ENCODE measurements at places on chromosomes 5 and 9. TPM values are rescaled to one million over a fixed set of nuclear protein-coding genes. Genes with fewer than 3 reads are reported as not detected.

- H3K27me3 ChIP-seq, result peaks cover 28% of the 10 kb centered on the region
- no peaks in the 10 kb centered on the region for H3K36me3 ChIP-seq
- peak within 1 kb of the TSS; percentile 85 for H3K4me3 ChIP-seq
- H3K27ac ChIP-seq, result no peak within 1 kb of the TSS
- DNase-seq, result peak; percentile 66
- peaks cover 23% of the 10 kb centered on the region for H3K4me1 ChIP-seq
Observed at GRCh38 chr9:117414906-117415331, at the start of gene ASTN2. TSS of gene ASTN2 (minus strand) at chr9:117415057. CDS start at chr9:117414938, 119 bp downstream.

DNA sequence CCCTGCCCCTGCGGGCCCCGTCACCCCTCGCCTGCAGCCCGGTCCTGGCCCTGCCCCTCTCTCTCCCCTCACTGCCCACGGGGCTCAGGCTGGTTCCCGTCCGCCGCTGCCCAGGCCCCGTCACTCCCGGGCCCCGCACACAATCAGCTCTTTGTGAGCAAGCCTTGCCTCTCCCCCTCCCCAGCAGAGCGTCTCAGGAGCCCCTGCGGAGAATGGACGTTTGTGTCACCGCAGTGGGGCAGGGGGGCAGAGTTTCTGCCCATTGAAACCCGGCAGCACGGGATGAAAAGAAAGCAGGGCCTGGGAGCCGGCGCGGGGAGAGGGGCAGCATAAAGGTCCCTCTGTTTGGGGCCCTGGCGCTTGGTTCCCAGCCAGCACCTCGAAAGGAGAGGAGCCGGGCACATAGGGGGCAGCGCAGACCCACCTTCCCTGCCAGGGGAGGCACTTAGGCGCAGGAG is 13.5 kb upstream of the NUP214 start:
- peaks cover 46% of the 10 kb centered on the region for H3K36me3 ChIP-seq
- H3K4me3 ChIP-seq, result no peak overlapping the region
- no peaks in the 10 kb centered on the region for H3K27me3 ChIP-seq
- no peak overlapping the region for H3K27ac ChIP-seq
- DNase-seq, result no peak

DNA sequence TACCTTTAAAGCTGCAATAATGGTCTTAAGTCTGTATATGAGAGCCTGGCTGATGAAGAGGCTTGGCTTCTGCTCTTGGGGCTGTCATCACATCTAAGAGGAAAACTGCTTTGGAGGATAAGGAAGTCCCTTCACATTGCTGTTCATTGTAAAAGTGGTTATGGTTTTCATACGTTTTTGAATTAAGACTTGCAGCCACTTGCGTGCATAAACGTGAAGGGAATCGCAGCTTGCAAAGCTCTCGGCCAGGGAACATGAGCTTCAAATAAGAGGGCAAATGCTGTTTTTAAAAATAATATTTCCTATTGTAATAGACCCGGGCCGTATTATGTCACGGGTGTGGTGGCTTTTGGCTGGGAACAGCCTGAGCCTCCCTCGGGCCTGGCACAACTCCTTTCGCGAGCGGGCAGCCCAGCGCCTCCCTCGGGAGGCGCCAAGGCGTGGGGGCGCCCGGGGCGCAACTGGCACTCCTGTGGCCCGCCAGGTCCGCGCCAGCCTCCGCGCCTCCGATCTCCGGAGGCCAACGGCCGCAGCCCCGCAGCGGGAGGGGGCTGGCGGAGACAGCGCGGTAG is 538 bp upstream of the ARHGEF28 start:
- DNase-seq, result no peak
- H3K27me3 ChIP-seq, result peaks cover 36% of the 10 kb centered on the region
- peak overlapping the region; percentile 67 for H3K4me3 ChIP-seq
- H3K4me1 ChIP-seq, result peaks cover 26% of the 10 kb centered on the region
- H3K27ac ChIP-seq, result no peak overlapping the region

GRCh38 chr9:2248768-2249265 is 233.7 kb downstream of the SMARCA2 start:
- DNase-seq, result no peak
- H3K4me3 ChIP-seq, result no peak overlapping the region
- peaks cover 12% of the 10 kb centered on the region for H3K4me1 ChIP-seq
- peaks cover 2% of the 10 kb centered on the region for H3K27me3 ChIP-seq
- no peak overlapping the region for H3K27ac ChIP-seq

Gene SHOC1
- not detected for total RNA-seq

DNA sequence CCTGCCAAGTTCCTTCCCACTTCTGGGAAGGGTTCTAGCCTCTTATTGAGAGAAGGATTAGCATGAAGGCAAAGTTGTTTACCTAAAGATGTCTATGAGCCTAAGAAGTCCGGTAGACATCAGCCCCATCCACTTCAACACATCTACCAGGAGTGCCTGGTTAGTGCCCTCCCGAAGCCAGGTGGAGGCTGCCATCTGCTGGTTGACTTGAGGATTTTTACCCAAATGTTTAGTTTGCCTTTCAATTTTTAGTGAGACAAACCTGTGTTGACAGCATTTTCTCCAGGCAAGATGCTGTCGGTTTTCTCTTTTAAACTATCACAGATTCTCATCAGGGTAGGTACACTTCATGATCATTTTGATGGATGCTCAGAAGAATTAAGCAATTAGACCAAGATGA is 83.6 kb upstream of the TNFSF8 start:
- H3K36me3 ChIP-seq, result no peaks in the 10 kb centered on the region
- H3K4me3 ChIP-seq, result no peak overlapping the region
- 0 out of 2 replicates have a peak, but pooled peaks cover 3% of the 10 kb centered on the region for H3K4me1 ChIP-seq
- peaks cover 44% of the 10 kb centered on the region for H3K27me3 ChIP-seq

Gene ECM2
- total RNA-seq, result not detected

- no peak for DNase-seq
- H3K27me3 ChIP-seq, result no peaks in the 10 kb centered on the region
- peaks cover 22% of the 10 kb centered on the region for H3K36me3 ChIP-seq
- H3K4me1 ChIP-seq, result peaks cover 29% of the 10 kb centered on the region
Observed at GRCh38 chr5:143041972-143042770, 272.0 kb downstream of the ARHGAP26 start.

GRCh38 chr5:72530196-72530595 is 23.0 kb upstream of the ZNF366 start:
- H3K27me3 ChIP-seq, result no peaks in the 10 kb centered on the region
- H3K4me3 ChIP-seq, result no peak overlapping the region
- DNase-seq, result no peak
- no peak overlapping the region for H3K27ac ChIP-seq
- no peaks in the 10 kb centered on the region for H3K36me3 ChIP-seq

DNA sequence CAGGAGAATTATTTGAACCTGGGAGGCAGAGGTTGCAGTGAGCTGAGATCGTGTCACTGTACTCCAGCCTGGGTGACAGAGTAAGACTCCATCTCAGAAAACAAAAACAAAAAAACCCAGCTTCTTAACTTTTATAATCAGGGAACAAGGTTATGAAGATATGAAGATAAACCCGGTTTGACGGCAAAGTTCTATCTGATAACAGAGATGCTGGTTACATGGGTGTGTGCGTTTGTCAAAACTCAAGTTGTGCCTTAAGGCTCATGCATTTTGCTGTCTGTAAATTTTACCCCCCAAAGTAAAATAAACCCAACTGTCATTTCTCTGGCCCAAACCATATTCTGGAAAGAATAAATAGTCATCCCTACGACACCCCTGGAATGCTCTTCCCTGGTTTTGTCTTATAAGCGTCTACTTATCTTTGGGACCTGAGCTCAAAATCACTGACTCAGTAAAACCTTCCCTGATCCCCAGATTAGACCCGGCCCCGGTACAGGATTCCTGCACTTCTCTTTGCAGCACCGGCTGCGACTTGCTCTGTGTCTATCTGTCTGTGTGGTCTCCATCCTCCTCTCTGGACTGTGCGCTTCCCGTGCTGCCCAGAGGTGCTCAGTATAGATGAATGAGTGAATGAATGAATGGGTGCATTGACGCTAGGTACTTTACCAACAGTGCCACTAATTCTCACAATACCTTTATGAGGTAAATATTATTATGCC is 172.2 kb downstream of the DAB2IP start:
- DNase-seq, result no peak
- H3K4me3 ChIP-seq, result no peak overlapping the region
- no peak overlapping the region for H3K27ac ChIP-seq
- H3K27me3 ChIP-seq, result no peaks in the 10 kb centered on the region
- no peaks in the 10 kb centered on the region for H3K36me3 ChIP-seq

Gene TEK
- 2.5 TPM for total RNA-seq

GRCh38 chr9:131446276-131446675 is 52.4 kb downstream of the PRRC2B start:
- no peaks in the 10 kb centered on the region for H3K27me3 ChIP-seq
- no peak for DNase-seq
- H3K27ac ChIP-seq, result no peak overlapping the region
- no peak overlapping the region for H3K4me3 ChIP-seq
- H3K4me1 ChIP-seq, result peaks cover 7% of the 10 kb centered on the region

DNA sequence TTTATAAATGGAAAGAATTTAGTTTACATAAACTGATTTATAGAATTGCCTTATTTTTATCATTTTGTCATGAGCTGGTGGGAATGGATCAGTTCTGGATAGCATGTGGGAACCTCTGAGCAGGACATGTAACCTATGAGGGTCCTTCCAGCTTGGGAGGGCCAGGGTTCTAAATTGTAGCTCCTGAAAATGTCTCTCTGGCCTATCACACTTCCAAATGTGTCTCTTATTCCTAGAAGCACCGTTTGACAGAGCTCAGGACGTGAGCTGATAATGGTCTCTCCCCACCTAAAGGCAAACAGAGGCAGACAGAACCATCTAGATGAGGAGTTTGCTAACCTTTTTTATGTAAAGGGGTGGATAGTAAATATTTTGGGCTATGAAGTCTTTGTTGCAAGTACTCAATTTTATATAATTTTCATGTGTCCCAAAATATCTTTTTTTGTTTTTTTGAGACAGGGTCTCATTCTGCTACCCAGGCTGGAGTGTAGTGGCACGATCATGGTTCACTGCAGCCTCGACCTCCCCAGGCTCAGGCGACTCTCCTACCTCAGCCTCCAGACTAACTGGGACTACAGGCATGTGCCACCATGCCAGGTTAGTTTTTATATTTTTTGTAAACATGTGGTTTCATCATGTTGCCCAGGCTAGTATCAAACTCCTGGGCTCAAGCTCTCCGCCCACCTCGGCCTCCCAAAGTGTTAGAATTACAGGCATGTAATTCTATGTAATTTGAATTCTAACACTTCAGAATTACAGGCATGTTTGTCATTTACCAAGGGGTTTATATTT is 4.0 kb downstream of the TRAF1 start:
- peaks cover 54% of the 10 kb centered on the region for H3K4me1 ChIP-seq
- H3K36me3 ChIP-seq, result no peaks in the 10 kb centered on the region
- no peak for DNase-seq

Gene RMI1
- 23.9 TPM for total RNA-seq

Gene PRUNE2
- total RNA-seq, result 13.1 TPM
